NCI-H1417 treated with DMSO at 0.1 percent for 48 hours (cell line): ENCODE measurements at places on chromosomes 5 and 9.

- no peak for DNase-seq
Measured at GRCh38 chr5:43117092-43117491, 3.6 kb upstream of the ZNF131 start.

GRCh38 chr5:40052808-40053207 lies 626.9 kb upstream of the PTGER4 start:
- DNase-seq = no peak

- no peak for DNase-seq
Measured at GRCh38 chr5:81250004-81250403, 16.9 kb downstream of the CKMT2 start.

DNA sequence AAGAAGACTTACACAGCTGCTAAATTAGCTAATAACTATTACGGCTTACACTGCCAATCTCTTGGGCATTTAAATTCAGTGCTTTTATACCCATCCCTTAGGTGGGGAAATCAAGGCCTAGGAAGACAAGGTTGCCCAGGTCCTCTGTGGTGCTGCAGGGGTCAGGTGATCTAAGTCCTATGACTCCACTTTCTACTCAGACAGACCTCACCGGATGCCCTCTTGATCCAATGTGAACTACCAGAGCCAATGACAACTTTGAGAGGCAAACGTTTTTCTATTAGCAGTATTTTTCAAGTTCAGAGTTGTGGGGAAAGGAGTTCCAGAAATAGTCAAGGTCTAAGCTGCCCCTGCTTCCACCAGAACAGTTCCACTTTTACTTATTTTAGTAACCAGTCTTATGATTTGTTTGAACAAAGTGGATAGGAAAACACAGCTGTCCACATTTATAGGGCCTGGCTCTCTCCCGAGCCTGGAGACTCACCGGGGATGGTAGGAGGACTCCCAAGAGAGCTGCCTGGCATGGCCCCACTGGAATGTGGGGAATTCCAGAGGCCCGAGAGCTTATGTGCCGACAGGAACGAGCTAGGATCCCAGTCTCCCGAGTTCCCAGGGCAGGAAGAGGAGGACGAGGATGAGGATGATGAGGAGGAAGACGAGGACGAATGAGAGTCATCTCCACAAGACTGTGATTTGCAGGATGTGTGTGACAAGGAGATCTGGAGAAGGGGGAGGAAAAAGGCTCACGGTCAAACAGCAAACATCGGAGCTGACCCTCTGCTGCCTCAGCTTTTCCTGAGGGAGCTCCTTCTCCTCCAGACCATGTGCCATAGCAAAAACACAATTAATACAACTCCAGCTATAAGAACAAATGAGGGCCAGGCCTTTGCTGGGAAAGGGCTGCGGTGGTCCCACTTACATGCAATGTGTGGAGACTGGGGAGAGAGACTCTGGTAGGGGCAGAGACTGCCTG lies 16.7 kb downstream of the FAM193B start:
- DNase-seq = no peak

- DNase-seq = no peak
Measured at GRCh38 chr5:17056141-17056631, 120.1 kb upstream of the MYO10 start.

DNA sequence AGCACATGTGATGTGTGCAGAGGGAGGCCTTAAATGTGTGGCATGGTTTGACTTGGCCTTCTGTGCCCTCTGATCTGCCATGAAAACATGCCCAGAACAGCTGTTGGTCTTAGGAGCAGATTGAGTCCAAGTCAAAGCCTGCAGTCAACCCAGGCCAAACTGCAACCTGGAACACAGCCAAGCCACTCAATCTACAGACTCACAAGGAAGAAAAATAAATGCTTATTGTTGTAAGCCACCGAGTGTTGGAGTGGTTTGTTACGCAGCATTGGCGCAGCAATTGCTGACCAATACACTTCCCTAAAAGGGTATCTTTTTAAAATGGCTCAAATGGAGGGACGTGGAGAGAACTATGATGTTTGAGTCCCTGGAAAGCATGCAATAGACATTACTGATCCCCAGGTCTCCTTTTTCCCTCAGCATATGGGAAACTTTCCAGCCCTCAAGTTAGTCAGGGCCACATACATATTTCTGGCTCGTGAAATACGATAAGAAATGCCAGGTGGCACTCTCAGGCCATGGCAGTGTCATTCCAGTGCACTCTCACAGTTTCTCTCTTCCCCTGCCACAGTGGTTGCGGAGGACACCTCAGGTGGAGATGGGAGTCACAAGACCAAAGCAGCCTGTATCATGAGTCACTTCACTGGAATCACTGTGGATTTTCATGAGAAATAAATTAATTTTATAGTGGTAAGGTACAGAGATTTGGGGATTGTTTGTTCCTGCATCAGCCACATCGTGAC lies 168.0 kb upstream of the ZNF618 start:
- no peak for DNase-seq

GRCh38 chr5:172881691-172882370 lies 47.8 kb downstream of the ERGIC1 start:
- no peak for DNase-seq

GRCh38 chr9:74357577-74357976 lies 139.6 kb upstream of the RORB start:
- DNase-seq = no peak

- no peak for DNase-seq
Measured at GRCh38 chr5:3123763-3124157, 372.3 kb upstream of the IRX2 start.

DNA sequence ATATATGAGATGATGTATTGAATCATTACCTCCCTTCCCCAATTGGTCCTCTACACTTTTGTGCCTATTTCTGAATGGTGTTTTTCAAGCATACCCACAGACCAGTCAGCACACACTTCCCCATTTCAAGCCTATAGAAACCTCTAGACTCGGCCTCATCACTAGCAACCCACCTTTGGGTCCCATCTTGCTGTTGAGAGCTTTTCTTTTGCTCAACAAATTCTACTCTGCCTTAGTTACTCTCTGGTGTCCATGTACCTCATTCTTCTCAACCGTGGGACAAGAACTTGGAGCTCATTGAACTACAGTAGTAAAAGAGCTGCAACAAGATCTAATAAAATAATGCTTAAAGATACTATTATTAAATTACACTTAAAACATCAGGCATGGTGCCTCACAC lies 49.0 kb upstream of the KDM4C start:
- no peak for DNase-seq

- DNase-seq = no peak
Measured at GRCh38 chr9:32405506-32405905, 21.1 kb downstream of the ACO1 start.

DNA sequence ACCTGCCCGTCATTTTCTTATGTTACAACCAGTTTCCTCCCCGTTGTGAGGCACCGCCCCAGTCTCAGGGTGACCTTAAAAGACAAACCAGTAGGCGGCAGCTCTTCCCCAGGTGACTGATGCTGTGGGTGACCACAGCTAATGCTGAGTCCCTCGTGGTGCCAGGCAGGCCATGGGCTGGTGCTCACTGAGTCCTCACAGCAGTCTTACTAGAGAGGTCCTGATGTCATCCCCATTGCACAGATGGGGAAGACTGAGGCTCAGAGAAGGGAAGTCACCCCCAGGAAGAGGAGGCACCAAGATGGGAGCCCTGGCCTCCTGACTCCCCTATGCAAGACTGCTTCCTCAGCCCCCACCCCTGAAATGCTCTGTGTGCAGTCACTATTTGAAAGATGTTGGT lies 978 bp downstream of the CFAP157 start:
- no peak for DNase-seq

DNA sequence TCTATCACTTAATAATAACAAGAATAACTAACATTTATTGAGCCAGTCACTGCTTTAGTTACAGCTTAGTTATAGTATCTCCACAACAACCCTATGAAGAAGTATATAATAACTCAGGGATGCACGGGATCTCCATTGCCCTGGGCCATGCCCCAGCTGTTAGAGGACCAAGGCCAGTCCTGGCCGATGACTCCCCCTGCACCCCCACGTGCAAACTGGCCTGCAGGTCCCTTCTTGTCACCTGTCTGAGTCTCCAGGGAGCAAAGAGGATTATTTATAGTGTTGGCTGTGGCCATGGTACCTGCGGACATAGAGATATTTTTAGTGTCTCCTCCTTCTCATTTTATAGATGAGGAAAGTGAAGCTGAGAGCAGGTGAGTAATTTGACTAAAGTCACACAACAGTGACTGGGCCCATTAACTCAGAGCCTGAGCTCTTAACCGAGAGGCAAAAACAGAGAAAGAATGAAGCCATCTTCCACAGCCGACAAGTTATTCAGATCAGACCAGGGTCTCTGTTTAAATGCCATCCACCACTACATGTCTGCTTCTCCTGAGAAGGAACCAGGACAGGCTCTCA lies 94.4 kb downstream of the TMEM215 start:
- no peak for DNase-seq

- DNase-seq = no peak
Measured at GRCh38 chr9:14849851-14850250, 60.4 kb downstream of the FREM1 start.

GRCh38 chr9:136122425-136123383 lies 4.0 kb upstream of the TMEM250 start:
- DNase-seq = no peak

DNA sequence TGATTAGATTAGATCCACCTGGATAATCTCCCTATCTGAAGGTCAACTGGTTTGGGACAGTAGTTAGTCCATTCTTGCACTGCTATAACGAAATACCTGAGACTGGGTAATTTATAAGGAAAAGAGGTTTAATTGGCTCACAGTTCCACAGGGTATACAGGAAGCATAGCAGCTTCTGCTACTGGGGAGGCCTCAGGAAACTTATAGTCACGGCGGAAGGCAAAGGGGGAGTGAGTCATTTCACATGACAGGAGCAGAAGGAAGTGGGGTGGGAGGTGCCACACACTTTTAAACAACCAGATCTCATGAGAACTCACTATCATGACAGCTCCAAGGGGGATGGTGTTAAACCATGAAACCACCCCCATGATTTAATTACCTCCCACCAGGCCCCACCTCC lies 9.9 kb downstream of the C9orf40 start:
- no peak for DNase-seq

GRCh38 chr5:64344501-64344900 lies 161.3 kb upstream of the RGS7BP start:
- DNase-seq = no peak

DNA sequence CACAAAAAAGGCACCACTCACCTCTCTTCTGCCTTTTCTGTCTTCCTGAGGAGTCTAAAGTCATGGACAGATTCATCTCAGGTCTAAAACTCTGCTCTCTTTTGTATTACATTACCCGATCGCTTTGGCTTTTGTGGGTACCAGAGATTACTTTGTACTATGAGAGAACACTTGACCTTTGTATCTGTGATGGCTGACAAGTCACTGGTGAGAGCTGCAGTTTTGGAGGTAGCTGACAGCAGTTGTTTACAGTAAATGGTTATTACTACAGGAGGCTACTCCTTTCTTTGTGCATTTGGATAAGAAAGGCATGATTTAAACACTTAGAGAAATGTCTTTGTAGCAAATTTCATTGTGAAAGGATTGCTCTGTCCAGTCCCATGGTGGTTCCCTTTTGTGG lies 307.3 kb downstream of the FBXL17 start:
- no peak for DNase-seq

DNA sequence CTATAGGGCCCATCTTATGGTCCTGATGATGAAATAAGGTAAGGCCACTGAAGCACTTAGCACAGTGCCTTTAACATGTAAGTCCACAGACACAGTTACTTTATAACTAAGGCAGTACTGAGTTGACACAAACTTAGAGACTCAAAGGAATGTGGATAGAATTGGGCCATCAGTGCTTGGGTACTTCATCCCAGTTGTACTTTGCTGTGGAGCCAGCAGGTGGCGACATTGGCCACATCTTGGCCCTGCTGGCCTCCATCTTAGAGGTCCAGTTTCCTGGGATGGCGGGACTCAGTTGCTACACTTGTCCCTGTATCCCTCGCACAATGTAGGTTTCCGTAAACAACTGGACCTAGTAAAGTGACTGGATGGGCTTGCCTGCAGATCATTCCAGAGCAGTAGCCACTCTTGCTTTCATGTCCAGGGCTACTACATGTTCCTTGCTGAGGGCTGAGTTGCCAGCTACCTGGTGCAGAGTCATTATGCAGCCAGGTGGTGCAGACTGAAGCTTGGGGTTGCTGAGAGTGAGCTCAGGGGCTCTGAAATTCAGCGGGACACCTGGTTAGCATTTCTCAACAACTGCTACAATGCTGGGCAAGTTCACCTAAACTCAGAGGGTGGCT lies 10.6 kb downstream of the MTAP start:
- DNase-seq = no peak
